IMR-90 (cell line): ENCODE measurements at places on chromosomes 3 and 15. TPM values are rescaled to one million over a fixed set of nuclear protein-coding genes. Genes with fewer than 3 reads are reported as not detected.

GRCh38 chr3:38136393-38136776 is 542 bp downstream of the ACAA1 start:
- H3K27me3 ChIP-seq = no peaks in the 10 kb centered on the region
- peak overlapping the region; percentile 29 for H3K27ac ChIP-seq
- peak; percentile 54 for DNase-seq
- H3K4me1 ChIP-seq = peaks cover 13% of the 10 kb centered on the region
- H3K36me3 ChIP-seq = peaks cover 32% of the 10 kb centered on the region

GRCh38 chr3:143973259-143974021 is 1.8 kb downstream of the DIPK2A start:
- peak overlapping the region; percentile 78 for H3K27ac ChIP-seq
- DNase-seq = peak; percentile 85
- H3K36me3 ChIP-seq = no peaks in the 10 kb centered on the region
- no peaks in the 10 kb centered on the region for H3K4me1 ChIP-seq

DNA sequence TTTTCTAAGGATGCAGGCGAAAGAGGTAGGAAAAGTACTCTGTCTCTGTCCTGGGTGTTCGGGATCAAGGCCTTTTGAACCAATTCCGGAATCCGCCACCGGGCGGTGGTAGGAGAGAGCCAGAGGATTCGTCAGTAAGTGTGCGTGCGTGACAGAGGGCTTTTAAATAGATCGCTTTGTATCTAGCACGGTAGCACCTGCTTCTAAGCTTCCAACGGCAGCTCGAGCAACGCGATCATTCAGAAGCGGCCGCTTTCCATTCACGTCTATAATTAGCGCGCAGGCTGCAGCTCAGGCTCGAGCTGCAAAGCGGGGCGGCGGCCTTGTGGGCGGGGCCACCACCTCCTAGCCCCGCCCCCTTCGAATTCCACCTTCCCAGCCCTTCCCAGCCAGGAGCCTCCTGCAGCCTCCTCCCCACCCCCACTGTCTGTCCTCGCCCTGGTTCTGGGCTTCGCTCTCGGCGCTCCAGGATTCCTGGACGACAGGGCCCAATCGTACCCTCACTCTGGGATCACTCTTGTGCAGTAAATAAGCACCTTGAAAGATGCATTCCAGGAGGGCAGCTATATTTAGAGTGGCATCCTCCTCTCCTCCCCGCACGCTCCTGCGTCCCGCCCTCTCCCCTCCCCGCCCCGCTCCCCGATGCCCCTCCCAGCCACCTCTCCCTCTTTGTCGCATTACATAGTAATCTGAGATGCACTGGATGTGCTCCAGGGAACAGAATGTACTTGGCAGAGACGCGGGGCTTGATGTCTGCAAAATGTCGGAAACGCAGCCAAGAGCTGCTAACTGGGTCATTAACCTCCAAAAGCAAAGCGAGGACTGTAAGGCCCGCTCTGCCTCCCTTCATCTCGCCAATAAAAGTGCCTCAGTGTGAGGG is 224.1 kb upstream of the TPRG1 start:
- H3K36me3 ChIP-seq = no peaks in the 10 kb centered on the region
- H3K4me1 ChIP-seq = peaks cover 19% of the 10 kb centered on the region
- H3K4me3 ChIP-seq = peak overlapping the region; percentile 36
- DNase-seq = peak; percentile 85
- peak overlapping the region; percentile 69 for H3K27ac ChIP-seq

GRCh38 chr15:67327737-67328136 is 73.2 kb downstream of the IQCH start:
- DNase-seq = no peak
- no peaks in the 10 kb centered on the region for H3K4me1 ChIP-seq
- no peak overlapping the region for H3K4me3 ChIP-seq
- no peak overlapping the region for H3K27ac ChIP-seq

- no peaks in the 10 kb centered on the region for H3K4me1 ChIP-seq
- H3K27me3 ChIP-seq = no peaks in the 10 kb centered on the region
- no peak overlapping the region for H3K4me3 ChIP-seq
- no peak overlapping the region for H3K27ac ChIP-seq
- DNase-seq = peak; percentile 54
Measured at GRCh38 chr3:109081746-109082510, 36.0 kb downstream of the MORC1 start.

DNA sequence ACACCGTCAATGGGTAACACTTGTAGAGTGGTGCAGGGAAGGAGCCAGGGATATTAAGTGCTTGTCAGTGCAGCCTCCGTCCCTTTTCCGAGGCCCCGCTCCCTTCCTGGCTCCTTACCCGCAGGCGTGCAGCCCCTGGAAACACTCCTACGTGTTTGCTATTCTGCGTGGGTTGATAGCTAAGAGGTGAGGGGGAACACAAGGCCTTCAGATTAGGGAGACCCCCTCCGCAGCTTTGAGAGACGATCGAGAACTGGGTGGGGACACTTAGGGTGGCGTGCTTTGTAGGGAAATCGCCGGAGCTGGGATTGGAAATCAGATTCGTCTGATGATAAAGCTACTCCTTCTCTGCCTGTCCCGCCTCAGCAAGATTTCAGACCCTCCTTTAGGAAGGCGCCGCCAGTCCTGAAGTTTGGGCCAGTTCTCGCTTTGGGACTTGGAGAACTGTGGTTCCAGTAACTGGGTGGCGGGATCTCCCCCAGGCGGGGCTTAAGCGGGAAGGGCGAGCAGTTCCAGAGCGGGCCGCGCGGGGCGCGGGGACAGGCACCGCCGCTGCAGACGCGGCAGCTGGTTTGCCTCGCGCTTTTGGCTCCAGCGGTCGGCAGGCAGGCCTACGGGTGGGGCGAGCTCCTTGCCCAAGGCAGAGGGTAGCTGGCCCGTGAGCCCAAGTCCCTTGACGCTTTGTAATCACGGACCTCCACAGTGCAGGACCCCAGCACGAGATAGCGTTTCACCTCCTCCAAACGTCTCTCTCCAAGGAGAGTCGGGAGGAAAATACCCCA is 8.0 kb upstream of the FAM107A start:
- peak; percentile 58 for DNase-seq
- peak overlapping the region; percentile 58 for H3K4me3 ChIP-seq
- peaks cover 30% of the 10 kb centered on the region for H3K27me3 ChIP-seq

SLC28A2 gene
- not detected in 2 replicates for total RNA-seq
